ENCODE measurements at places on chromosomes 12 and 14. TPM values are rescaled to one million over a fixed set of nuclear protein-coding genes. Genes with fewer than 3 reads are reported as not detected.

The IFT81 gene
- total RNA-seq: 1.0 TPM

- no peak for DNase-seq
Measured at GRCh38 chr12:49529414-49529813, 9.4 kb upstream of the KCNH3 start.

The ZDHHC22 gene
- not detected for total RNA-seq

- DNase-seq: no peak
Measured at GRCh38 chr12:39605501-39605900, 14.1 kb downstream of the ABCD2 start.

- DNase-seq: no peak
Measured at GRCh38 chr12:52903855-52904508, 894 bp downstream of the KRT8 start.
